GM04503 (cell line): ENCODE measurements at places on chromosomes 5 and 9.

DNA sequence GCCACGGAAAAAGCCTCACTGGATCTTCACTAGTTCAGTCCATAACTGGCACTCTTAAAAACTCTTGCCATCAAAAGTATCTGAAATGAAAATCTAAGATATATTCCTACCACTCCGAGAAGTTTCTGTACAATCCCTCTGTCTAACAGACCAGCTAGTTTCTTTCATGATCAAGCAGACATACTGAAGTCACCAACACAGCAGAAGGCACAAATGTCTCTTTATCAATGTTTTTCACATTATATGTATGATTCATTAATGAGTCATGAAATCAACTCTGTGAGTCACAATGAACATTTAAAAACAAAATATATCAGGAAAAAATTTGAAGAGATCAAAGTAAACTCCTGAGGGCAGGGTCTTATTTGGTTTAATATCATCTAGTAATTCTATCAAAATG, 50.8 kb downstream of the F2R start:
- no peak for DNase-seq

GRCh38 chr5:72818866-72819534, 2.5 kb downstream of the TNPO1 start:
- no peak for DNase-seq

- DNase-seq: no peak
Observed at GRCh38 chr5:167030500-167031120, 1260.8 kb upstream of the WWC1 start.

DNA sequence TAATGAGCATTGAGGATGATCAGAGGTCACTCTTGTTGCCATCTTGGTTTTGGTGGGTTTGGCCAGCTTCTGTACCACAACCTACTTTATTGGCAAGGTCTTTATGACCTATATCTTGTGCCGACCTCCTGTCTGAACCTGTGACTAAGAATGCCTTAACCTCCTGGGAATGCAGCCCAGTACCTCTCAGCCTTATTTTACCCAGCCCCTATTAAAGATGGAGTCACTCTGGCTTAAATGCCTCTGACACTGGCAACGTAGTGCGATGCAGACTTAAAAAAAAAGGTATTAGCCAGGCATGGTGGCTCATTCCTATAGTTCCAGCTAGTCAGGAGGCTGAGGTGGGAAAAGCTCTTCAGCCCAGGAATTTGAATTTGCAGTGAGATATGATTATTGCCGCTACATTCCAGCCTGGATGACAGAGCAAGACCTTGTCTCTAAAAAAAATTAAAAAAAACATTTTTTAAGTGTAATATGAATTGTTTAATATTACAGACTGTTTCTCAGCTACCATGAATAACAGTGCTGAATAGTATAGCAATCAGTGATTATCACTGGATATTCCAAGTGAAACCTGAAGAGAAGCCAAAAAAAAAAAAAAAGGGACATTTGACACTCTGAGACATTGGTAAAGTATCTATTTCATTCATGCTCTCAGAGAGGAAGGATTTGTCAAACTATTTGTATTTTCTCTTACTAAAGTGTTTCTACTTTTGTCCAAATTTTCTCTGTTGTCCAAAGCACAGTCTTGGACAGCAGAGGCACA, 18.3 kb upstream of the STOM start:
- no peak for DNase-seq

DNA sequence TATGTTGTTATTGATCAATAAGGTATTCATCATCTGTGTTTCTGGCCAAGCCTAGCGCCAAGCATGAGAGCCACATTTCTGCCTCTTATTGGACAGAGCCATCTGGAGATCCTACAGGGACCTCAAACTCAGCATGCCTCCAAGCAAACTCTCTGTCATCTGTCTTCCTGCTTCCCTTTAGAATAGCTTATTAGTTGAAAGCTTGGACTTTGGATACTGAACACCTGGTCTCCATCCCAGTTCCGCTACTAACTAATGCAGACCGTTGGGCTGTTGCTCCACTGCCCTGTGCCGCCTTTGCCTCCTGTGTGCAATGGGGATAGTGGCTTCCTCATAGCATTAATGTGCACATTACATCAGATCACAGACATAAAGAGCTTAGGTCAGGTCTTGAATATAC, 65.5 kb downstream of the MAP1B start:
- no peak for DNase-seq

- DNase-seq: no peak
Observed at GRCh38 chr5:151084363-151084762, 3.5 kb upstream of the TNIP1 start.

DNA sequence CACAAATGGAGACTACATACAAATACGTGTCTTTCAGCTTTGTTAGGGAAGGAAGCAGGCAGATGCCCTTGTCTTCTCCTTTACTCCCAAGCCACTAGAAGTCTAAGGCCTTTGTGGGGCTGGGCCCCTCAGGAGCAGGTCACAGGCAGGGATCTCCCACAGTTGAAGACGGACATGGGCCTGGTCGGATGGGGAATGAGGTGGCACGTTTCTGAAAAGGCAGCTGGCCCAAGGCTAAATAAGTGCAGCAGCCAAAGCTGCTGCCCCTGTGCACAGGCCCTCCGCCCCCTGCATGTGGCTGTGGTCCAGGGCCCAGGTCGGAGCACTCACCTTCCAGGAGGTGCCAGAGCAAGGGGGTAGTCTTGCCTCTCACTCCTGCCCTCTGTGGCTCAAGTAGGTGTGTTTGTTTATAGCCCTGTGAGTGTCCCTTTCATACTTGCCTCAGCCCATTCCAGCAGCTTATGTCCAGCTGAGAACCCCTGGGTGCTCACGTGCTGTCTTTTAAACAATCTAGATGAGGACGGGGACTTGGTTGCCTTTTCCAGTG, 1.8 kb downstream of the SQSTM1 start:
- DNase-seq: no peak

- DNase-seq: no peak
Observed at GRCh38 chr9:71634752-71635151, 133.6 kb downstream of the CEMIP2 start.

- no peak for DNase-seq
Observed at GRCh38 chr9:16668734-16669295, 201.7 kb downstream of the BNC2 start.

GRCh38 chr9:78133751-78134150, 102.1 kb upstream of the CEP78 start:
- no peak for DNase-seq

- no peak for DNase-seq
Observed at GRCh38 chr9:91900797-91901177, 49.2 kb downstream of the ROR2 start.

- DNase-seq: peak; percentile 23
Observed at GRCh38 chr5:135332519-135333150, 66.4 kb downstream of the MACROH2A1 start.

- no peak for DNase-seq
Observed at GRCh38 chr9:93664549-93665120, 88.3 kb downstream of the PHF2 start.

DNA sequence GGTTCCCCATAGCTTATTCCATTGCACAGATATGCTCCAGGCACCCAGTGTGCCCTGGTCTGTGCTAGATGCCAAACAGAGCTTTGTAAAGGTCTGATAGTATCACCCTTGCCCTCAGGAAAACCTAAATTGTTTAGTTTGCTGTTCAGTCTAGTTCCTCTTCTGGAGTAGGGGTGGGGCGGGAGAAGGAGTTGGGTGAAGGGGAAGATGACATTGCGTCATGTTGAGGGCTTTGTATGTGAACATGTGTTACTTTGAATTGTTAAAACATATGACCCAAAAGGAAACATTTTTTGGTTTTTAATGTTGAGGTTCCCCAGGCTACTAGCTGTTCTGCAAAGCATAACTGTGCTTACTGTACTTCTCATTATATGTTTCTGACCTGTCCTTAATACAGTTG, 40.6 kb downstream of the HACD4 start:
- no peak for DNase-seq

DNA sequence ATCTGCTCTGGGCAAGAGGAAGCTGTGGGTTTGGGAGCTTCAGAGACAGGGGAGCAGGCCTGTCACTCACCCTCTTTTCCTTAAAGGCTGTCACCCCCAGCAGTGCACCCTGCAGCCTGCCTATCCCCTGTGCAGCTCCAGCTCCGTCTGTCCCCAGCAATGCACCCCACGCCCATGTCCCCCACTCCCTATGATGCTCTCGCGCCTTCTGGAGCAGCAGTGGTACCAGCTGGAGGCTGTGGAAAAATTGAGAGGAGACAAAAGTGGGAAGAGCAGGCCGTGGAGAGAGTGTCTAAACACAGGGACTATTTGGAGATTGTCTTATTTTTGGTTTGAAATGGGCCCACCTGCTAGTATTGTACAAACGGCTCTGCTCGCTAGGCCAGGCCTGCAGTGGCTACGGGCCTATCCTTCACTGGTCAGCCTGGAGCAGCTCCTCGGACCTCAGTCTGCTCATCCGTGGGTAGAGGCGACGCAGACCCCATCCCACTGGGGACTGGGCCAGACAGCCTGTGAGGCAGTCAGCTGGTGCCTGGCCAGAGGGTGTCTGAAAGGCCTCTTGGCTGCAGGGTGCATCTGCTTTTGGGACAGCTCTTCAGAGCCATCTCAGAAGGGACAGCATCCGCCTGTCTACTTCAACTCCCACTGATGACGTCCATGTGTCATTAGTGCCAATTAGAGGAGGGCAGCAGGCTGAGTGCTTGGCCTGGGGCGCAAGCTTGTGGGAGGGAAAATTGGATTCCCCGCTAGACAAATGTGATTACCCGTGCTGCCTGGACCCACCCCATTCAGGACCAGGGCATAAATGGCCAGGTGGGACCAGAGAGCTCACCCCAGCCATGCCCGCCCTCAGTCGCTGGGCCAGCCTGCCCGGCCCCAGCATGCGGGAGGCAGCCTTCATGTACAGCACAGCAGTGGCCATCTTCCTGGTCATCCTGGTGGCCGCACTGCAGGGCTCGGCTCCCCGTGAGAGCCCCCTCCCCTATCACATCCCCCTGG, at the start of gene DBH:
DBH (plus strand) TSS at position 831 of the 999 bp plus-strand sequence; CDS start at position 840, 9 bp downstream.
- DNase-seq: no peak

GRCh38 chr5:133839721-133840120, 128.7 kb downstream of the C5orf15 start:
- DNase-seq: no peak

GRCh38 chr9:132866898-132867297, 11.2 kb downstream of the AK8 start:
- DNase-seq: no peak

- DNase-seq: no peak
Observed at GRCh38 chr5:161373345-161373707, 173.2 kb downstream of the GABRB2 start.

DNA sequence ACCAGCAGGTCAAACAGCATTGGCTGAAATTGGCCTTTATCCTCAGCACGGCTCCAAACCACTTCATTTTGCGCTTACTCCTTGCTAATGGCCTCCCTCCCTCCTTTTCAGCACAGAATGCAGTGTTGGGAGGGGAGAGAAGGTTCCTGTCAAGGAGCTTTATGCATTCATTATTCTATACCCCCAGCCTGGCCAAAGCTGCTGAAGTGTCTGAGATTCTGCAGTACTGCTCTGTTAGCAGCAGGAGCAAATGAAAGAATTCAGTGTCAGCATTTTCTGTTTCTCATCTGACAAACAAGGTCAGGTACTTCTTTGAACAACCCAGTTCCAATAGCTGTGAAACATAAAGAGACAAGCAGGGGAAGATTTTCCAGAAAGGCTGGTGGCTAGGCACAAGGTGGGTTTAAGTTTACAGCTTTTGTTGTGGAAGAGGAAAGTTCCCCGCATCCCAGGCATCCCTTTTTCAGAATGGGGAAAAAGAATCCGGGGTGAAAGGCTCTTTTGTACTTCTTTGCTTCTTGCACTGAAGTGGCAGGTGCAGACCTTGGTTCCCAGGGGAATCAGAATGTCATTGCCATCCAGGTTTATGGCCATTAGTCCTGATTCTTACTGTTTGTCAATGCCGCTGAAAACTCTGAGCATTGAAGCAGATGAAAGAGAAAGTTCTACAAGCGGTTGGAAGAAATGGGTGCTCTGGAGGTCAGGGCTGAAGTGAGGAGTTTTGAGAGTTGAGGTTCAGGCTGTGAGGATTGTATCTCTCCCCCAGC, 109.3 kb upstream of the APC start:
- no peak for DNase-seq

GRCh38 chr5:139410993-139411828, 7.3 kb upstream of the SPATA24 start:
- peak; percentile 27 for DNase-seq

DNA sequence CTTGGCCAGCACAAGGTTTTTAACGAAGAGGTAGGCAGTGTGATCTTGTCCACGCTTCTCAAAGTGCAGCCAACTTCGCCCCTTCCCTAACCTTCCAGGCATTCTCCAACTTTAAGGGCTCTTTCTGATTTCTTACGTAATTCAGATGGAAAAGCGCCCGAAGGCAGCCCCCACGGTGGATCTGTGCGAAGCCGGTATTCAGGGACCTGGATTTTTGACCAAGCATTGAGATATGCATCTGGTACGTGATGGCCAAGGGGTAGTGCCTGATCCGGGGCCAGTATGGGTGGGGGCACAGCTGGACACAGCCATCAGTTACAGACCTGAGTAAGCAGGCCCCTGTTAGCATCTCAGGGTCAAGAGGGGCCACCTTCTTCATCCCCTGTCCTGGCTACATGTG, 80.0 kb downstream of the AMBP start:
- DNase-seq: no peak

- DNase-seq: no peak
Observed at GRCh38 chr9:123724211-123724796, 205.6 kb downstream of the DENND1A start.

- DNase-seq: peak; percentile 79
Observed at GRCh38 chr9:94912700-94913249, 186.3 kb downstream of the AOPEP start.

- no peak for DNase-seq
Observed at GRCh38 chr9:38208206-38208901, 139.3 kb upstream of the SHB start.

- no peak for DNase-seq
Observed at GRCh38 chr9:114006155-114006550, 71.9 kb downstream of the AMBP start.

GRCh38 chr9:37105234-37105633, 15.1 kb upstream of the ZCCHC7 start:
- DNase-seq: no peak

- no peak for DNase-seq
Observed at GRCh38 chr9:89096807-89097206, 81.8 kb downstream of the SHC3 start.
